Astrocyte (in vitro differentiated cells and primary cell): ENCODE measurements at places on chromosomes 2 and 18. TPM values are rescaled to one million over a fixed set of nuclear protein-coding genes. Genes with fewer than 3 reads are reported as not detected.

Gene ACKR3
- total RNA-seq = 72.7 and 88.3 TPM in 2 replicates

Gene SFT2D3
- 2.9 and 3.0 TPM in 2 replicates for total RNA-seq

Gene GLI2
- total RNA-seq = 42.9 and 44.5 TPM in 2 replicates

Gene FAM124B
- total RNA-seq = not detected in 2 replicates

Gene SRD5A2
- total RNA-seq = not detected in 2 replicates

Gene MC4R
- total RNA-seq = not detected in 2 replicates

Gene EVX2
- not detected in 2 replicates for total RNA-seq

Gene LTBP1
- 29.7 and 30.1 TPM in 2 replicates for total RNA-seq

Gene GTF2A1L
- total RNA-seq = not detected in 2 replicates

Gene DNER
- total RNA-seq = 0.82 and 1.0 TPM in 2 replicates

Gene PLEKHH2
- total RNA-seq = 0.84 and 1.1 TPM in 2 replicates

DNA sequence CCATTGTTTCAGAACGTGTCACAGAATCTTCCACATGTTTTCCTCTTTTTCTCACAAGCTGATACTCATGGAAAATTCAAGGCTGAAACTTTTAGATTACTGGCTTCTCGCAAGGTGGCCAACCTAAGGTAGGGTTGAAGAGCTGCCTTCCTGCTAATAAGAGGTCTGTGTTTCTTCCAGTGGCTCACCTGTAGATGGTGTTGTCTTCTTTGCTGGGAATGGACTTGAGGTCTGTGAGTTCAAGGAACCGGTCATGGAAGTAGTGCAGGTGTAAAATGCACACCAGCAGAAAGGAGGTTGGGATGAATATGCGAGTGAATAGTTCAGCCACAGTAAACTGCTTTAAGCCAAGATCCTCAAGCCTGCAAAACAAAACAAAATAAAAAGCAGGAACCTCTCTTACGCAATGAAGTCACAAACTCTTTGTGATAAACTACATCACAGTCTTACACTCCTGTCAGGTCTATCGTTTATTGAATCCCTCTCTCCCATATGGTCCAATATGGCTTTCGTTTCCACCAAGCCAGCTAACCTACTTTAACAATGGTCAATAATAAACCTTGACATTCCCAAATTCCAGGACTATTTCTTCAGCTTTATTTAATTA lies 258.9 kb downstream of the NAPG start:
- no peak for DNase-seq

- no peak for DNase-seq
Measured at GRCh38 chr2:212893216-212893615, 258.2 kb downstream of the IKZF2 start.

DNA sequence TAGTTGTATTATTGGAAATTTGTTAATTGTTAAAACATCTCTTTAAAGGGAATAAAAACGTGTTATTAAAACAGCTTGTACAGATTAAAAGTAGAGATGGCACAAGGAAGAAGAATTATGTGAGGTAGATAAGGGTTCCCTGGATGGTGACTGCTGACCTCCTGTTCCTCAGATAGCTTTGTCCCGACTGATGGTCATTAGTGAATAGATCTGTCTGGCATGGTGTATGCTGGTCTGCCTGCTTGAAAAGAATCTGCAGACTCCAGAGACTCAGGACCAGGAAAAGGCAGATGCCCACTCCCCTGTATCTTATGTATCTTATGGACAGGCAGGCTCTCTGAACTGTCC lies 5.6 kb upstream of the FARP2 start:
- no peak for DNase-seq

DNA sequence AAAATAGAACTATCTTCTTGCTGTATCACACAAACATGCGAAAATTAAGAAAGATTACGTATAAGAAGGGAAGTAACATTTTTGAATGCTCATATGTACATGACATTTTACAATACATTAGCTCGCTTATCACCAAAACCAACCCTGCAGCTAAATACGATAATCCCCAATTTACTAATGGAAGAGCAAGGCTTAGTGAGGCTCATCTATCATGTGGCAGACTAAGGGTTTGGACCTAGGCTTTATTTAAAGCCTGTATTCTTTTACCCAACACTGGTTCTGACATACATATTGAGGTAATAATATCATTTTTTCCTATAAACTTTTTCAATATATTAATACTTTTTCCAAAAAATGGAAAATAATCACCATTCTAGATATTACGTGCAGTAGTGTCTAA lies 116.8 kb upstream of the TTC39C start:
- no peak for DNase-seq

- peak; percentile 33 for DNase-seq
Measured at GRCh38 chr2:75560022-75560767, 544 bp downstream of the EVA1A start.

- peak; percentile 25 for DNase-seq
Measured at GRCh38 chr2:69466728-69467127, 29.5 kb upstream of the NFU1 start.

DNA sequence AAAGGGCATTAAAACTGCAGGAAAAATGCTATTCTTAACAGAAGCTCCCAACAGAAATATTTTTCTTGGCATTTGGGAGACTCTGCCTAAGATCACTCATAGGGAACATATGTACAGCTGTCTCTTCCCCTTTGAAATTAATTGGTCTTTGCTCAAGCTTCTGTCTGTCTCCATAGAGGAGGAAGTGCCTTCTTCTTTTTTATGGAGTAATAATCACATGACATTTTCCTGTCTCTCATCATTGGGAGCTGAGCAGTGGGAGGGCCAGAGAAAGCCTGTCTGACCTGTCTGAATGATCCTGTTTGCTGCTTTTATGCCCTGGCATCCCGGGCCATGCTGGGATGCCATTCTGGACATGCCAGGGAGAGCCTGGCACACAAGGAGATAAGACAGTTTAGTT lies 145.6 kb downstream of the AQP4 start:
- DNase-seq = no peak

- DNase-seq = no peak
Measured at GRCh38 chr2:168448980-168449379, 7.1 kb upstream of the CERS6 start.

GRCh38 chr2:217360781-217361482 lies 501.1 kb upstream of the TNP1 start:
- DNase-seq = peak; percentile 89

- no peak for DNase-seq
Measured at GRCh38 chr2:72134997-72135800, 12.5 kb downstream of the CYP26B1 start.

GRCh38 chr2:66460031-66460430 lies 25.1 kb downstream of the MEIS1 start:
- DNase-seq = no peak

- peak; percentile 5 for DNase-seq
Measured at GRCh38 chr2:24613154-24613814, 122.2 kb downstream of the NCOA1 start.

- no peak for DNase-seq
Measured at GRCh38 chr18:11512096-11513025, 97.0 kb upstream of the SLC35G4 start.

- DNase-seq = no peak
Measured at GRCh38 chr2:215514516-215514915, 78.6 kb upstream of the FN1 start.

DNA sequence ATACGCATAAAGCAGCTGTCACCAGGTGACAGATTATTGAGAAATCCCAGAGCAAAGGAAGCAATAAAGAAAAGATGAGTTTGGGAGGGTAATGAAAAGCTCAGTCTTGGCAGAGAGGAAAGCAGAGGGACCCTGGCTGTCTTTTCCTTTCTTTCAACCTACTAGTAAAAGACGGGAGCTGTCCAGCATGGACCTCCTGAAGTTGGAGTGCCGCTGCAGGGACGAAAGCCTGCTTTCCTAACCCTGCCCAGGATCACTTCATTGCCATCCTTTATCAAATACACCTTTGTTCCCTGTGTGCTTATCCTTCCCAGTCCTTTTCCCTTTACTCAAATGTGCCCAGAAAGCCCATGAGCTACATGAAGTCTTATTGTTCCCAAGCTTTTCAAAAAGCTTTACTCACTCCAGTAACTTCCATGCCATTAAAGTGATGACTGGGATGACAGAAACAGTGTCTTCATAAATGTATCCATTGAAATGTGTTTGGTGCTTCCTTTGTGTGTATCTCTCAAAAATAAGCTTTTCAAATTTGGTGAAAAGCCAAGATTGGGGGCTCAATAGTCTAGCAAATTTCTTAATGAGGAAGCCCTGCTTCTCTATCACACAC lies 3.7 kb upstream of the SPR start:
- DNase-seq = peak; percentile 27

GRCh38 chr2:60306267-60306861 lies 247.1 kb downstream of the BCL11A start:
- DNase-seq = no peak

DNA sequence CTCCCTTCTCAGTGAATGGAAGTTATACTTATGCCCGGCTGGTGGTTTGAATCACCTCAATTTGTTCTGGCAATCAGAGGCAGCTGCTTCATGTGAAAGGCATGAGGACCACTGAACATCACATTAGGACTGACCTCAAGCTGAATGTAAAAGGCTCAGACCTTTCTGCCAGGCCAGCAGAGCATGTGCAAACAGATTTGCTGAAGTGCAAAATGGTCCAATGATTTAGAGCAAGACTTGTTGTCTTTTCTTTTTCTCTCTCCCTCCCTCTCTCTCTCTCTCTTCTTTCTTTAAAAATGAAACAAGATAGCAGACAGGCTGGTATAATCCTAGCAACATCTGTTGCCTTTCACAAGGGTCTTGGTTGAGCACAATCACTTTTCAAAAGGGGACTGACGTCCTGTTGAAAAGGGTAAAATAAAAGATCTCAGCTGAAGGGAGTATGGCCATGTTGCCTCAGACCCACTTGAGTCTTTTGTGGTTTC lies 13.3 kb upstream of the CDH7 start:
- DNase-seq = no peak

- no peak for DNase-seq
Measured at GRCh38 chr2:237182422-237183123, 96.9 kb downstream of the COPS8 start.

- DNase-seq = no peak
Measured at GRCh38 chr2:147181351-147182029, 663.3 kb upstream of the ACVR2A start.

DNA sequence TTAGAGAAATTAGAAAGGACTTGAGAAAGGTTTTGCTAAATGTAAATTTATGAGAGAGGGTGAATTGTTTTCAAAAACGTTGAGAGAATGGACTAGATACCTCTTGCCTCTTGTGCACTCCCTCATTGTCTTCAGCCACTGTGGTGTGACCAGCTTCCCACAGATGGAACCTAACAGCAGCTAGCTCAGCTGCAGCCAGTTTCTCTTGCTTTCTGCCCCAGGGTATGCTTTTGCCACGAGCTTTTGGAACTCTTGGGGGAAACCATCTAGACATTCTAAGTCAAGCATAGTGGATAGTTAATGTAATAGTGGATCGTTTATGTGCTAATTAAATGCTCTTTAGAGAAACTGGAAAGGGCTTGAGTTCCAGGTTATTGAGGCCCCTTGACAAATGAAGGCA lies 288.2 kb downstream of the CTNNA2 start:
- DNase-seq = no peak
